HT1080 (cell line): ENCODE measurements at places on chromosomes 4 and X. TPM values are rescaled to one million over a fixed set of nuclear protein-coding genes. Genes with fewer than 3 reads are reported as not detected.

- no peak for DNase-seq
Measured at GRCh38 chrX:103734125-103734760, 23.5 kb downstream of the TMEM31 start.

DNA sequence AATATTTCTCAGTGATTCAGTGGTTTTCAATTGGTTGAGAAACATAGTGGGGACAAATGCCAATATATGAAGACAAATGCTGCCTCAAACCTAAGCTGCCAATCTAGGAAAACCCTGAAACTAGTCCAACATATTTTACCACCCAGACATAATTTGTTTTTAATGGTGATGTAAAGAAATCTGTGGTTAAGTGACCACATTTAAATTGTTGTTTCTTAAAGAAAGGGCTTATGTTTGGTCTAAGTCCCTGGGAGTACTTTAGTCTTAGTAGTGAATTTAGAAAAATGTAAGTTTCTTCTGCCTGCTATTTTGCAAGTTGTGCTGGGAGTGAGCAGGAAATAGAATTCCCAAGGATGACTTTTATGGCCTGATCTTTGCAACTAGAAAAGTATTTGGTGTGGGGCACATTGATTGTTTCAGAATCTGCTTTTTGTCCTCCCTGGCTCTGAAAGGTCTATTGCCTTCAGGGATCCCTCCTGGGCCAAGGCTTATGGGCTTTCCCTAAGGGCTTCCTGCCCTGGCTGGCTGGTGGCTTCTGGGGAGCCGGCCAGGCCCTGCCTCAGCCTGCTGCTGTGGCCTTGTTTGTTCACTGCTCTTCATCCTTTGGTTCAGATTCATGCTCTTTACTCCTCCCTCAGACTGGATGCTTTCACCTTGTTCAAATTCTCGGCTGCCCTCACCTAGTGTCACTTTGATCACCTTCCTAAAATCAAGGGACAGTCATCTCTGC lies 169.8 kb upstream of the JADE1 start:
- DNase-seq: no peak

GRCh38 chrX:1417921-1418771 lies 26.2 kb upstream of the SLC25A6 start:
- no peak for DNase-seq

GRCh38 chrX:100615005-100615404 lies 21.6 kb downstream of the TSPAN6 start:
- peak; percentile 71 for DNase-seq

- no peak for DNase-seq
Measured at GRCh38 chrX:27251369-27251768, 211.8 kb downstream of the PPP4R3C start.

DNA sequence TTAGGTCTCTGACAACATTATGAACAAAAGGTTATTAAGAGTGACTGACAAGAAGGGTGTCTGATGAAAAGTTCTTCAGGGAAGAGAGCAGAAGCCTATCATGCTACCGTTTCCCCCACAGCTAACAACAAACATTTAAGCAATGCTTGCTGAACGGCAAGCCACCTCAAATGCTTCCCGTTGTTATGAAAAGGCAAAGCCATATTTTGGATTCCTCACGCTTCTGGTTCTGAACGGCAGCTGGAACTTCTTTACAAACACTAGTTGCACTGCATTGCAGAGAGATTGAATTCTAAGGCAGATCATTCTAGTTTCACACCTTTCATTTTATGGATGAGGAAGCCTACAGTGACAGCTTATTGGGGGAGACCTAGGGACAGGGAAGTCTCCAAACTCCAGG lies 48.6 kb upstream of the NAP1L5 start:
- DNase-seq: no peak

DNA sequence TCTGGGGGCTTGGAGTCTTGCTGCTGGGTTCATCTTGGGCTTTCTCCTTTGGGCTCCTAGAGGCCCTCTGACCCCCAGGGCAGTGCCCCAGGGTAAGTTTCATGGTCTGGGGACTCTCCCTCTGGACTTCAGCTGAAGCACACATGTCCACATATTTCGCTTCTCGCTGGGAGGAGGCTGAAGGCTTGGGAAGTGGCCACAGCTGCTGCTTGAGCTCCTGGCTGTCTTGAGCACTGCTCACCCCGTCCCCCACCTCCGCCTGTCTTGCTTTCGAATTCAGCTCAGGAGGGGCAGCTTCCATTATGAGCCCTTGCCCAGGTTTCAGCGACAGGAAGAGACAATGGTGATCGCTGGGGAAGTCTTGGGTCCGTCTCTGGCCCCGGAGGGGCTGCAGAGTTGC lies 3.7 kb downstream of the C4orf54 start:
- no peak for DNase-seq

DNA sequence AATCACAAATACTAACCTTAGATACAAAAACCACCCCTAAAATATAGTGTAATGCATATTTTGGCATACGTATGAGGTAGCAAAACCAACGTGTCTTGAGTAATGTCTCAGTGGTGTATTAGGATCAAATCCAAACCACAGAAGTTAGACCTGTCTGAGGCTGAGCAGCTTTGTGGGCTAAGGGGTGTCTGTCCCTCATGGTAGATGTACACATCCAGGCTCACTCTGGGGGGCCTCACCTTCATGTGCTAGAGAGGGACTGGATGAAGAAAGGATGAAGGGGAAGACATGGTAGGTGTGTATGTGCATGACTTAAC lies 188.0 kb upstream of the TBC1D9 start:
- DNase-seq: peak; percentile 18

GRCh38 chr4:128859887-128860677 lies 50.6 kb downstream of the JADE1 start:
- DNase-seq: no peak

DNA sequence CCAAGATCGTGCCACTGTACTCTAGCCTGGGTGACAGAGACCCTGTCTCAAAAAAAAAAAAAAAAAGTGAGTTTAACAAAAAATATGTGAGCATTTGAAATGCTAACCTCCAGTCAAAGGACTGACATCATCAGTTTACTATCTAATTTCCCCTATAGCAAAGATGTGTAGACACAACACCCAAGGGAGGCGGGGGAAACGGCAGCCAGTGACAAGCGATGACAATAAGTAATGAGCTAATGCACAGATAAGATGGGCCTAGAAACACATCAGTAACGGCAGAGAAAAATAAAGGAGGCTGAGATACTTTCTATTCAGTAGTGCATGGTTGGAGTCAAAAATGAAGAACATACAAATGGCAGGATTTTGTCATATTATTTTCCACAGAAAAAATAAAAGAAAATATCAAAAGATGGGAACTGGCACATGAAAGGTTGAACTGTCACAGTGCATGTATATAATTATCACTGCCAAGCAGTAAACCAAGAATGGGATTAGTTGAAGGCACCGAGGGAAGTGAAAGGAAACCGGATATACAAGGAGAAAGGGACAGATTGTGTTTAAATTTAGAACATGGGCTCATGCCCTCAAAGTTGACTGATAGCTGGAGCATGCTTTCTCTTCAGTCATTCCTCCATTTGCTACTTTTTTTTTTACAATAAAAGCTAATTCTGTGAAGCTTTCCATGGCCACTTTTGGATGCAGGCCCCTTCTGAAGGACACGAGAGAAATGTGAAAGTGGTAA lies 41.8 kb downstream of the IGFBP7 start:
- no peak for DNase-seq

DNA sequence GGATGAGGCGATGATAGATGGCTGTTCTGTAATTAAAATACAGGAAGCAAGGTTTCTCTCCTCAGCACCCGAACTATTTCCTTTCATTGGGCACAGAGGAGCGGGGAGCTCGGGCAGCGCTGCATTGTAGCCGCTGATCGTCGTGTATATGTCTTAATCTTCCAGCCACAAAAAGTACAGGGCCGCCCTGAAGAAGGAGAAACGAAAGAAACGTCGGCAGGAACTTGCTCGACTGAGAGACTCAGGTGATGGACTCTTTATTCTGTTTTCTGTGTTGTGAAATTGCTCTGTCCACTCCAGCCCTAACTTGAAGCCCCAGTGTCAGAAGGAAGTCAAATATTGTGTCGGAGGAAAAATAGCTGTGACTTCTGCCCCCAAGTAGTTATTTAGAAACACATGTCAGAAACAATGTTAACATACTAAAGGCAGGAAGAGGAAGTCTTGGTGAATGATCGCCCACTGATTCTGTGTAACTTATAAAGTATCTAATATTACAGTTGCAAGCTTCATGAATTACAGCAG lies 546 bp downstream of the ZRSR2 start:
- DNase-seq: no peak

DNA sequence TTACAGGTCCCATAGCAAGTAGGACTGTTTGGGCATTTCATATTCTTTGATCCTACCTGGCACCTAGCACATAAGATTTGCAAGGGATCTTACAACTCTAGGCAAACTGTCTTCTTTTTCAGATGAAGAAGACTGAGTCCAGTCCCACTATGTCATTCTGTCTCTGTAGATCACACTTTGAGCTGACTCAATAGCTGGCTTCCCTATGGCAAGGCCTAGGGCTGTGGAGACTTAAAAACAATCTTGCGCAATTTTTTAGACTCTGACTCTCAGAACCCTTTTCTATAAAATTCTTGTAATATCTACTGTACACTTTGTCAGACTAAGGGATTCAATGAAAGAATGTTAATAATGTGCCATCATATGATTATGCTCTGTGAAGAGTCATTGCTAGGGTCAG lies 26.7 kb downstream of the OTC start:
- DNase-seq: no peak

- DNase-seq: no peak
Measured at GRCh38 chrX:72045552-72046277, 86.0 kb downstream of the RTL5 start.

DNA sequence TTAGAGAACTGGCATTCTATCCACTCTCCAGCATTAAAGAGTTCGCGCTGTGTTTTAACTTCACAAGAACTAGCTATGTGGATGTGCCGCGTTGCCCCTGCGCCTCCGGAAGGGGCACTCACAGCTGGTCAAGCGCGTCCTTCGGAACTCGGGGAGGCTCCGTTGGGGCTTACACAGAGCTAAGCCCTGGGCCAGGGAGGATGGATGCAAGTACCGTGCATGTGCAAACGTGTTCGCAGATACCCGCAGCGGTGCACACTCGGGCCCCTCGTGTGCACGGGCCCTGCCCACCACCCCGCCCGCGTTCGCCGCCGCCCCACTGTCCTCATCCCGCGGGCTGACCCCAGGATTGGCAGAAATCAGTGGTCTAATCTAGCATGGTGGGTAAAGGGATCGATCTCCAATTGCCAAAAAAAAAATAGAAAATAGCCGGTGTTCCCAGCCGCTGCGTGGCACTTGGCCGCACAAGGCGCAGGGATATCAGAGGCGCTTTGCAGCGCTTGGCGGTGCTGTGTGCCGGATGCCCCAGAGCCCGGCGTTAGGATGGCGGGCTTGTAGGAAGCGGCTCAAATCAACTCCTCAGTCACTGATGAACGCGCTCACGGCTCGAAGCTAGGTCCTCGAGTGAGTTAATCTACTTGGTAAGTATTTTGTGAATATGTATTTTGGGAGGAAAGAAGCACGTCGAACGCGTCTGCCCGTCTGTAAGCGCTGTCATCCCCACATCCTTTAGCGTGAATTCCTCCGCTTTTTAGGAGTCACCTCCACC lies 989 bp upstream of the PCDH10 start:
- no peak for DNase-seq

GRCh38 chrX:46549914-46550313 lies 4.7 kb upstream of the ZNF674 start:
- DNase-seq: no peak

Gene ZGRF1
- total RNA-seq: 11.7 and 13.0 TPM in 2 replicates

Gene SSX2B
- total RNA-seq: 0.43 TPM in 1 of 2 replicates, not detected in the other

Gene TLR1
- total RNA-seq: 0.07 TPM in 1 of 2 replicates, not detected in the other

Gene DDIT4L
- not detected in 2 replicates for total RNA-seq

Gene MAGEB1
- not detected in 2 replicates for total RNA-seq
